Endothelial cell of umbilical vein (primary cell): ENCODE measurements at places on chromosomes 3 and 15. TPM values are rescaled to one million over a fixed set of nuclear protein-coding genes. Genes with fewer than 3 reads are reported as not detected.

FOXB1 gene
- not detected in 2 replicates for total RNA-seq

MESP1 gene
- 1.0 and 1.7 TPM in 2 replicates for total RNA-seq

NAA80 gene
- 9.0 and 9.7 TPM in 2 replicates for total RNA-seq

FGD5 gene
- total RNA-seq: 134 and 141 TPM in 2 replicates

CLDN11 gene
- 344 and 395 TPM in 2 replicates for total RNA-seq

AMIGO3 gene
- 0.21 TPM in 1 of 2 replicates, not detected in the other for total RNA-seq

CEP19 gene
- total RNA-seq: 1.2 and 1.6 TPM in 2 replicates

COL6A6 gene
- total RNA-seq: not detected in 2 replicates

LTF gene
- not detected in 2 replicates for total RNA-seq

DNA sequence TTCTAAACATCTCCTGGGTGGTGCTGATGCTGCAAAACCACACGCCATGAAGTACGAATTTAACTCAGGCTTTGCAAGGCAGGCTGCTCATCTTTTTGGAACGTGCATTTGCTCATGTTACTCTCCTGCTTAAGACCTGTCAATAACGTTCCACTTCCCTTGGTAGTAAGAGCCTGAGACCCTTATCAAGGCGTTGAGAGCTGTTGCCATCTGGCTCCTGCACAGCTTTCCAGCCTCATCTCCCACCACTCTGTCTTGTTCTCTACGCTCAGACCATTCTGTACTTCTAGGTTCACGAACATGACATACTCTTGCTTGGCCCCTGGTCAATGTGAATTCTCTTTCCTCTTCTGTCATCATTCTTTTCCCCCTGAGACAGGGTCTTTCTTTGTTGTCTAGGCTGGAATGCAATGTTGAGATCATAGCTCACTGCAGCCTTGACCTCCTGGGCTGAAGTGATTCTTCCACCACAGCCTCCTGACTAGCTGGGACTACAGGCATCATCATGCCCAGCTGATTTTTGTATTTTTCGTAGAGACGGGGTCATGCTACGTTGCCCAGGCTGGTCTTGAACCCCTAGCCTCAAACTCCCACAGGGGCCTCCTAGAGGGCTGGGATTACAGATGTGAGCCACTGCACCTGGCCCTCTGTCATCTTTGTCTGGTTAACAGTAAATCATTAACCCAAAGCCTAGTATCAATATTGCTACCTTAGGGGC is 202.8 kb downstream of the CADPS start:
- no peak for DNase-seq
- no peaks in the 10 kb centered on the region for H3K4me1 ChIP-seq
- H3K36me3 ChIP-seq: no peaks in the 10 kb centered on the region
- H3K4me3 ChIP-seq: no peak overlapping the region

DNA sequence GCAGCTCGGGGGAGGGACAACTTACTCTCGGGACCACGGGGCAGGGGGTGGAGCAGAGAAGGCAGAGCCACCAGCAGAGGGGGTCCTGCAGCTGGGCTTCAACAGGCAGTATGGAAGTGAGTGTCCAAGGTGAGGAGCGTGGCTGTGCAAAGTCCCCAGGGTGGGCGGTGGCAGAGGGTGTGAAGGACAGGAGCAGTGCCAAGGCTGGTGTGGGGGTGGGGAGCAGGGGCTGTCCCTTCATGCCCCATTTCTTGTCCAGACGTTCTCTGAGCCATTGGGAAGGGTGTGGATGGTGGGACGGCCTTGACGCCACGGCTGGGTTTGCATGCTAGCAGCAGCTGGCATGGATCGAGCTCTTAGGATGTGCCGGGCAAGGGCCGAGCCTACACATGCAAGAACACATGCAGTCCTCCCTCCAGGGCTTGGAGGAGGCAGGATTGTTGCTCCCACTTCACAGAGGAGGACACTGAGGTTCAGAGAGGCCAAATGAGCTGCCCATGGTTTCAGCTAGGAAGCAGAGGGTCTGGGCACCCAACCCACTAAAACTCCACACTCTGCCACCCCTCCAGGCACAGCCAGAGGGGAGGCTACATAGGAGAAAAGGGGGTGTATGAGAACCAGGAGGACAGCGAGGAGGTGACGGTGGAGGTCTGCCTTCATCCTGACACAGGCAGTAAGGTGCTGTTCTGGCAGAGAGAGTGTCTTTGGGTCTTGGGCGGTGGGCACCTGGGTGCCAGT is 93.6 kb downstream of the TBC1D2B start:
- no peaks in the 10 kb centered on the region for H3K27me3 ChIP-seq
- DNase-seq: no peak
- no peak overlapping the region for H3K27ac ChIP-seq
- no peak overlapping the region for H3K4me3 ChIP-seq
- H3K36me3 ChIP-seq: no peaks in the 10 kb centered on the region

GRCh38 chr3:157147099-157147803 is 12.7 kb downstream of the CCNL1 start:
- H3K4me3 ChIP-seq: no peak overlapping the region
- H3K27ac ChIP-seq: no peak overlapping the region

DNA sequence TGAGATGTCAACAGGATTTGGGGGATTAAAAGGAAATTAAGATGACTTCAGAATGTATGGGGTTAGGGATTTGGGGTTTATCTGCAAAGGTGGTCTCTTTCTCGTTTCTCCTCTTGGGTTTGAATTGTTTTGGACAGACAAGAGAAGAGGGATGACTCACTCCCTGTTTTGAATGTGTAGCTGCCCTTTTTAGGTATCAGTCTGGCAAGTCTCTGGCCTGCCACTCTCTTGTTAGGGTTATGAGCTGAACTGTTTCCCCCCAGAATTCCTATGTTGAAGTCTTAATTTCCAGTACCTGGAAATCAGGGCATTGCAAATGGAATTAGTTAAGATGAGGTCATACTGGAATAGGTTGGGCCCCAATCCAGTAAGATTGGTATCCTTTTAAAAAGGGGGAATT is 291.7 kb downstream of the MEX3B start:
- H3K4me3 ChIP-seq: no peak overlapping the region
- H3K4me1 ChIP-seq: no peaks in the 10 kb centered on the region
- H3K27ac ChIP-seq: no peak overlapping the region

- H3K27ac ChIP-seq: no peak overlapping the region
- H3K4me1 ChIP-seq: peaks cover 11% of the 10 kb centered on the region
- no peak for DNase-seq
- no peaks in the 10 kb centered on the region for H3K27me3 ChIP-seq
Observed at GRCh38 chr3:16506884-16507577, 6.5 kb downstream of the RFTN1 start.

- H3K4me3 ChIP-seq: no peak overlapping the region
- H3K4me1 ChIP-seq: no peaks in the 10 kb centered on the region
- H3K36me3 ChIP-seq: no peaks in the 10 kb centered on the region
- no peak for DNase-seq
- H3K27ac ChIP-seq: no peak overlapping the region
- H3K27me3 ChIP-seq: no peaks in the 10 kb centered on the region
Observed at GRCh38 chr3:89948008-89948407, 840.6 kb downstream of the EPHA3 start.

DNA sequence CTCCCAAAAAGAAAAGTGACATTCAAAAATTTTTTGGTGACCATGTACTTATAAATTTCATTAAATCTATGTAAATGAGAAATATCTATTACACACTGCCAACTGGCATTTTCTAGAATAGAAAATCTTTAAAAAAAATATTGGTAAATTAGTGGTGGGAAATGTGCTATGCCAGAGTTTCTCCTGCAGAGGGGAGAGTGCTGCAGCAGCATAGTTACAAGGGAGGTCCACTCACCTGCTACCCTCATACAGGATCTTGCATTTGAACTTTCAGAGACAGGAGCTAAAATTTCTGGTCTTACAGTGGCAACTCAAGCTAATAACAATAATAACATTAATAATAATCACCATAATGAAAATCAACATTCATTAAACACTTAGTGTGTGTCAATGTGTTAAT is 459.6 kb downstream of the NSUN3 start:
- no peak overlapping the region for H3K27ac ChIP-seq
- H3K4me1 ChIP-seq: no peaks in the 10 kb centered on the region
- no peaks in the 10 kb centered on the region for H3K27me3 ChIP-seq
- no peak overlapping the region for H3K4me3 ChIP-seq
- no peak for DNase-seq

- no peak overlapping the region for H3K4me3 ChIP-seq
- H3K4me1 ChIP-seq: no peaks in the 10 kb centered on the region
- H3K27ac ChIP-seq: no peak overlapping the region
- H3K36me3 ChIP-seq: no peaks in the 10 kb centered on the region
Observed at GRCh38 chr3:155248531-155249187, 44.8 kb downstream of the STRIT1 start.

DNA sequence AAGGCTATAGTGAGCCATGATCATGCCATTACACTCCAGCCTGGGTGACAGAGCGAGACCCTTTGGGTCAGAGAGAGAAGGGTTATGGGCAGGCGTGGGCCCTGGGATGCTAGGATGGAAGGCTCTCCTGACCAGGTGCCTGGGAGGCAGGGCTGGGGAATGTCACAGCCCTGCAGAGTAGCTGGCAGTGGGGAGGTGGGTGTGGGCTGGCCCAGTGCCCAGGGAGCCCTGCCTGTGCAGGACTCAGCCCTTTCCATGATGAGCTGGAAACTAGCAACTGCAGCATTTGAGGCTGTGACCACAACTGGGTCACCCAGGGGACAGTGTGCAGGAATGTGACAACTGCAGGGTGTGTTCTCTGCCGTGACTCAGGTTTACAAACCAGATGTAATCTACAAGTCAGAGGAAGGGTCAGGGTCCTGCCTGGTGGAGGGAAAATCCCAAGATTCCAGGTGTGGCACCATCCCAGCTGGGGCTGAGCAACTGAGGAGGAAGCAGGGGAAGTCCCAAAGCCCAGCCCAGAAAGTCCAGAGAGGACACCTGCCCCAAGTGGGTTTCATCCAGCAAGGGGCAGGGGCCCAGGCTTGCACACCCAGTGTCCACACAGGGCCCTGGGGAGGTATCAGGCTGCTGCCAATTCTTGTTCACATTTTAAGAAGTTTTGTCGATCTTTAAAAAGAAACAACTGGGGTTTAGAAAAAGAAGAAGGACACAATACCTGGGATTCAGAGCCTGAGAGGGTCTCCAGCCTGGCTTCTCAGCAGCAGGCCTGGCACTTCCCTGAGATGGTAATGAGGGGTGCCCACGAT is 45.5 kb downstream of the SLC28A1 start:
- H3K27me3 ChIP-seq: no peaks in the 10 kb centered on the region
- no peaks in the 10 kb centered on the region for H3K4me1 ChIP-seq
- H3K36me3 ChIP-seq: no peaks in the 10 kb centered on the region
- H3K4me3 ChIP-seq: no peak overlapping the region
- no peak overlapping the region for H3K27ac ChIP-seq

DNA sequence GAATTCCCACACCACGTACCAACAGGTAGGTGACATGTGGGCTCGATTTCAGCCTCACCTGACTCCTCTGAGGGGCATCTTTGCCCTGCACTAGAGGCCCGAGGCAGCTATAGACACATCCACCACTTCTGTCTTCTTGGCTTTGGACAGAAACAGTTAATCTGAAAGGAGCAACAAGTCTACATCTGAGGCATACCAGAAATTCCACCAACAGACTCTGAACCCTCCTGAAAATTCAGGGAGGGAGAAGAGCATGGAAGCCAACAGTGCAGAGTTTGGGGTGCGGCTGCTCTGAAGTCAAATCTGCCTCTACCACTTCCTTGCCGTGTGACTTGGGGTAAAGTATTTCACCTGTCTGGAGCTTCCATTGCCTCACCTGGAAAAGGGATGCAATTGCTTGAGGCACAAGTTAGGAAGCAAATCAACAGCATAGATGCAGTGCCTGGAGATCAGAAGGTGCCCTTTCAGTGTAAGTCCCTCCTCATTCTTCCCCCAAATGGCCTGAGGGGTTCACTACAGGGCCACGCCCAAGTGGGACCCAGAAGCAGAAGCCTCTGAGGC is 119.8 kb downstream of the SHQ1 start:
- DNase-seq: no peak
- peaks cover 8% of the 10 kb centered on the region for H3K4me1 ChIP-seq
- H3K36me3 ChIP-seq: no peaks in the 10 kb centered on the region
- H3K27me3 ChIP-seq: no peaks in the 10 kb centered on the region
- H3K4me3 ChIP-seq: no peak overlapping the region
- H3K27ac ChIP-seq: no peak overlapping the region

DNA sequence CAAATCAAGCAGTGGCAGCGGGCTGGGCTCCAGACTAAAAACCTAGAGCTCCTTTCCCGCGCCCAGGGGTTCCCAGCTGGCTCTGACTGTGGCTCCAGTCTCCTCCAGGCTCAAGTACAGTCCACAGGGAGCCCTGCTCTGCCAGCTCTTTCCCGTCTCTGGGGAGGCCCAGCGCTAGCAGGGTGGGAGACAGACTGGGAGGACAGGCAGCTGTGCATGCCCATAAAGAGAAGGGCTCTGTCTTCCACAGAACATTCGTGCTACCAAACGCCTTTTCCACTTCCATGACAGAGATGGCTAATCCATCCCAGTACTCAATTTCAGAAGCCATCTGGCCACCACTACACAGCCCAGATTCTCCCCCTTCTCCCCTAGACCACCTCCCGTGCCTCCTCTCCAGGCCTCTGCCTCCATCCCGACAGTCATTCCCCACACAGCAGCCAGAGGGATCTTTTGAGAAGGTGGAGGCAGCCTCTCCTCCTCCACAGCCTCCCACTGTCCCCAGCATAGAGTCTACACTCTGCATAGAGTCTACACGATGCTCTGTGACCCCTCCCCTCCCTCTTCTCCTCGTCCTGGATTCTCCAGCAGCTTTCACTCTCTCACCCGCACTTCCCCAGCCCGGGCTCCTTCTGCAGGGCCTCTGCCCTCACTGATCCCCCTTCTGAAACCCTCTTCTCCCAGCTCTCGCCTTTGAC is 6.8 kb upstream of the DUSP7 start:
- H3K4me3 ChIP-seq: no peak overlapping the region
- no peak overlapping the region for H3K27ac ChIP-seq
- no peaks in the 10 kb centered on the region for H3K27me3 ChIP-seq
- peaks cover 10% of the 10 kb centered on the region for H3K4me1 ChIP-seq
- no peaks in the 10 kb centered on the region for H3K36me3 ChIP-seq

- no peak for DNase-seq
- no peaks in the 10 kb centered on the region for H3K27me3 ChIP-seq
- H3K4me1 ChIP-seq: no peaks in the 10 kb centered on the region
- no peak overlapping the region for H3K27ac ChIP-seq
- H3K36me3 ChIP-seq: no peaks in the 10 kb centered on the region
- no peak overlapping the region for H3K4me3 ChIP-seq
Observed at GRCh38 chr15:73910522-73911303, 15.5 kb upstream of the LOXL1 start.

GRCh38 chr3:18288243-18288642 is 136.9 kb downstream of the SATB1 start:
- no peaks in the 10 kb centered on the region for H3K36me3 ChIP-seq
- no peaks in the 10 kb centered on the region for H3K27me3 ChIP-seq
- DNase-seq: no peak
- no peak overlapping the region for H3K4me3 ChIP-seq
